ENCODE measurements at places on chromosomes 4 and X.

GRCh38 chr4:66974665-66975064, 570.6 kb downstream of the CENPC start:
- no peak for DNase-seq

DNA sequence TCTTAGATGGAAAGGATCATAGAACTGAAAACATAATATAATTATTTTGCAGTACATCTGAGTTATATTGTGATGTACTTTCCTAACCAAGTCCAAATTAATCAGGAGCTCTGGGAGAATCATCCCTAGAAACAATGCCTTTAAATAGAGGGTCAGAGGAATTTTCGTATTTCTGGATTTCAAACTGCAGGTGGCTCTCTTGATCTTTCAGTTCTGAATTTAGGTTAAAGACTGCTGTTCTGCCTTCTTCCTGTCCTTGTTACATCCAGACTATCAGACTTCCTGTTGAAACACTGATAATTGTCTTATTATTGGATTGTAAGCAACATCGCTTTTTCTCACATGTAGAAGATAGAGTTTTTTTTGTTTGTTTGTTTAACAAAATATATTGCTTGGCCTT, 142.7 kb downstream of the RPA4 start:
- no peak for DNase-seq

DNA sequence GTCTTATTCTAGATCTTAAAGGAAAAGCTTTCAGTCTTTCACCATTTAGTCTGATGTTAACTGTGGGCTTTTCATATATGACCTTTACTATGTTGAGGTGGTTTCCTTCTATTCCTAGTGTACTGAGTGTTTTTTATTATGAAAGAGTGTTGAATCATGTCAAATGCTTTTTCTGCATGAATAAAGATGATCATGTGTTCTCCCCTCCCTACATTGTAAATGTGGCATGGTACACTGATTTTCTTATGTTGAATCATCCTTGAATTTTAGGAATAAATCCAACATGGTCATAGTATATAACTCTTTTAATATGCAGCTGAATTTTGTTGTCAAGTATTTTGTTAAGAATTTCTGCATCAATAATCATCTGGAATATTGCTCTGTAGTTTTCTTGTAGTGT, 4.3 kb downstream of the CLGN start:
- no peak for DNase-seq

DNA sequence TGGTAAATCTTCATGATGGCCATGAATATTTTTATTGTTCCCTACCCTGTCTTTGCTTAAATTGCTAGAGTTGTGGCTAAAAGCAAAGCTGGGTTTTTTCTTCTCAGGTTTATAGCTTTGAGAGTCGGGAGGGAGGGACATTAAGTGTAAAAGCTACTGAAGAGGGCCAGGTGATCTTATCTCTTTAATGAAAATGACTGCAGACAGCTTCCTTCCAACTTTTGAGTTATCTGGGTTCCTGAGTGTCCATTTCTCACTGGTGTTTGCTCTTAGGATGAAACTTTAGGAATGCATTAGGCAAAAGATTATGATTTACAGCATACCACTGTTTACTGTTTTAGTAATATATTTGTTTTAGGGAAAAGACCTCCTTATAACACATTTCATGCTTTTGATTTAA, 187.7 kb downstream of the SHROOM3 start:
- no peak for DNase-seq

DNA sequence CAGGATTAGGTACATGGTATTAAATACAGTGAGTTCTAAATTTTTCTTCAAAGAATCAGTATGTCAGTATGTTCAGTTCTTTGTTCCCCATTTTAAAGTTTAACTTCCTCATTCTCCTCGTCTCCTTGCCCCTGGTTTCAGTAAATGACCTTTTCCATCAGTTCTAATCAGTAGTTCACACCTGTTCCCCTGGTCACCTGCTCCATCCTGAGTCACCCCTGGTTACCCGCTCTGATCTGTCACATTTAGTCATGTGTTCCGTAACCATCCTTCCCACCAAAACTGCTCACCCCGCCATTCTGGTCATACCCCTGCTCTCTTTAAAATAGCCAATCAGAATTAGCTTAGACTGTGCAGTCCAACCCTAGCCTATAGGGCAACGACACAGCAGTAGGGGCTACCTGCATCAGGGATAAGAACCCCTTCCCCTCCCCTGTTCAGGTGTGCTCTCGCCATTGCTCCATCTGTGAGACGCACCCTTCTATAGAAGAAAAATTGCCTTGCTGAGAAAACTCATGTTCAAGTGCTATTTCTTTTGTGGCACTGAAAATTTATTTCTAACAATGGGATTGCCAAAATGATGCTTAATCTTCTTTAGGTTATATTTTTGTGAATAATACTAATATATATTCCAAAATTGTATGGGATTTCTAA, 181.3 kb downstream of the OR13H1 start:
- DNase-seq: no peak

DNA sequence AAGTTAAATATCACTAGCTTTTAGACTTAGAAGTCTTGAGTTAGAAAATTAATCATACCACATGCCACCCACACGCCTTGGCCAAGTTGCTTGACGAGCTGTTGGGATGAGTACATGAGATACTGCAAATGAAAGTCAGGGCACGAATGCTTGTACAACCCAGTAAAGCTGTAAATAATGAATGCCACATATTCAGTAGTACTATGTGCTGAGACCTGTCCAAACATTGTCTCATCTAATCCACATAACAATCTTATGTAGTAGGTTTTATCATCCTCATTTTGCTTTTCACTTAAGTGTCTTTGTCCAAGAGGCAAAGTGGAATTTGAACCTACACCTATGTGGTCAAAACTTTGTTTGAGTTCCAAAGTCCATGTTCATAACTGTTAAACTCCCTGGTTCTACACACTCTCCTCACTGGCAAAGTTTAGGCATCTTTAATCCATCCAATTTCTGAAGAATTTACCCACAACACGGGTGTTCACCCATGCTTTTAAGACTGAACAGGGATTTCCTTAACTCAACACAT, 74.1 kb downstream of the LDB2 start:
- no peak for DNase-seq
